Naive thymus-derived CD8-positive, alpha-beta T cell (primary cell): ENCODE measurements at places on chromosomes 7 and 10.

- no peak for DNase-seq
These were observed 307.7 kb downstream of the ADRA2A start for GRCh38 chr10:111384556-111384955.

- DNase-seq = no peak
These were observed 177.2 kb upstream of the RHEB start for GRCh38 chr7:151696721-151697514.

- DNase-seq = no peak
These were observed 571.6 kb upstream of the MGMT start for GRCh38 chr10:128895473-128895872.

GRCh38 chr7:152363798-152364197 is 72.0 kb downstream of the KMT2C start:
- no peak for DNase-seq

GRCh38 chr10:7797582-7797981 is 9.6 kb downstream of the ATP5F1C start:
- no peak for DNase-seq

DNA sequence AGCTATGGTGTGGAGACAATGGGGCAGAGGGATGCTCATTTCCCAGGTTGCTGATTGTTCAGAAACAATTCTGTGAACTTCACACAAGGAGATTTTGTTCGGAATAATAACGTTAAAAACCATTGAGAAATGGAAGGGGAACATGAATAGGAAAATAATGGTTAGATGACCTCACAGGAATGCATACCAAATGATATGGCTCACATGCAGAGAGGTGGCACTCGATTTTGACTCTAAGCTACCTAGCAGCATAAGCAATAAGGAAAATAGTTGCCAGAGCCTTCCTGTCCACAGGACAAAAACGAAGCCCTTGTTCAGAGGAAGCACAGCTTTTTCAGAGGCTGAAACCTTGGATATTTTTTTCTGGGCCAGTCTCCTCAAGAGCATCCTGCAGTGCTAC is 293.1 kb downstream of the ZEB1 start:
- no peak for DNase-seq

DNA sequence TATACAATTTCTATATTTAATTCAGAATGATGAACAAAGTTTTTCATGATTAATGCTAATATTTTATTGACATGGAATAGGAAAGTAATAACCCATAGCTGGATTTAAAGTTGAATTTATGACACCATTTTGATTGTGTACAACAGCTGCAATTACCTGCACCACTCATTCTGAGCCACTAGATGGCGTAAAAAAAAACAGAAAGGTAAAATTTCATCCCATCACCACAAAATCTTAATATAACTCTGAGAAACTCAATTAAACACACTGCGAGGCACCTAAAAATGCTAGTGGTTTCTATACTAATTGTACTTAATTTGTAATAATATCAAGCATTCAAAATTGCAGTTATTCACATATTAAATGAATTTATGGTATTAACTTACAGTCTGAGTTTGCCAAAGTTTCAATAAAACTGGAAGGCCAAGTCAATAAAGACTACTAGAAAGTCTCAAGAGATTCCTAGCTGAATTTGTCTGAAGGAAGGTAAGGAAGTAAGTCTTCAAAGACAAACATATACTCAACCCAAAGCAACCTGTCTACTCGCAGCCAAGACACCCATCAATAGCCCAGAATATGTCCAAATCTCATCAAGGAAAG is 182.5 kb downstream of the SKAP2 start:
- DNase-seq = peak; percentile 22

- no peak for DNase-seq
These were observed 49.4 kb upstream of the LRRN3 start for GRCh38 chr7:111041577-111041976.

DNA sequence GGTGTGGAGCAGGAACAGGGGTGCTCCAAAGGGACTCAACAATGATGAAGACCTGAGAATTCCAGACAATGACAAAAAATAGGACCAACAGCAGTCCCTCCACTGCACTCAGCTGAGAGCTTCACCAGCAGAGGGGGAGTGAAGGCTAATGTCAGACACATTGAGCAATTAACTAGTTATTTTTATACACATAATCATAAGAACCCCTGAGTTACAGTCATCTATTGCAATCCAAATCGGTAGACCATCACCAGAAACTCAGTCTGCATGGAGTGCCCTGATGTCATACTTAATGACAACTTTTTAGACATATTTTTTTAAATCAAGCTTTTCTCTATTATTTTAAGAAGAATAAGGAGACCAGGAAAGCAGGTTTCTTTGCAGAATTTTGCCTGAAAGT is 30.6 kb upstream of the IKZF1 start:
- no peak for DNase-seq

DNA sequence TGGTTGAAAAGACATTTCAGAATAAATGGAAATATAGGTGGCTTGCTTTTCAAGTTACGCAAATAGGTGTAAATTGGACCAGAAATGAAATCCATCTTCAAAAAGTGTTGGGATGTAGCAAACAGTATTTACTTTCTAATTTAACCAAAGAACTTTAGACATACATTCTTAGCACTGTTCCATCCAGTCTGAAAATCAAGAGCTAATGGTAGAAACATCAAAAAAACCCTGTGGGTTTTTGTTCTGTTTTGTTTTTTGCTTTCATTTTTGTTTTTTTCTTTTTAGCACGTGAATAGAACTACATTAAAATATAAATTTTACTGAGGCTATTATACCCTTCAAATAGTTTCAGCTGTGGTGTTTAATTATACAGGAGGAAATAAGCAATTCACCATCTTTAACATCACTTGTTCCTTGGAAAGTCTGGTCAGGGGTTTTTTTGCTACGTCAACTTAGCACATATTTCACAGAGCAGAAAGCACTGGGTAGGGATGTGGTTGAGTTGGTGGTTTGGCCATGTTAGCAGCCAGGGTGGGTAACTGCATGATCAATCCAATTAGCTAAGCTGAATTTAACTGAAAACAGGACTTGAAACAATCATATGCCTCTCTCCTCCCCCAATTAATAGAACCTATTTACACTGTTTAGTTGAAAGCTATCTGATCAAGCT is 275.4 kb upstream of the PFKP start:
- DNase-seq = no peak

DNA sequence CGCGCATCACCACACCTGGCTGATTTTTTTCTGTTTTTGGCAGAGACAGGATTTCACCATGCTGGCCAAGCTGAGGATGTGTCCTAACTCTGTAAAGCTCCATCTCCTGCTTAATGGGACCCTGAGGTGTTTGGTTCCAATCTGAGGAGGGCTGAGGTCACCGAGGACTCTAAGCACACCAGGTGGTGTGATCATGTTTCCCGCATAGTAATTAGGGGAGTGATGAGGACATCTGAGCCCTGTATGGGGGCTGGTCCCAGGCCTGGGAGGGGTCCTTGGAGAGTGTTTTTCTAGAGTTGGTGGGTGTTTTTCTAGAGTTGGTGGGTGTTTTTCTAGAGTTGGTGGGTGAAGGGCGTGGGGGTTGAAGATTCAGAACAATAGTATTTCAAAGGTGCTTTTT is 3.0 kb upstream of the ABHD11 start:
- DNase-seq = no peak

- DNase-seq = no peak
These were observed 74.2 kb downstream of the JAZF1 start for GRCh38 chr7:28106321-28106829.

DNA sequence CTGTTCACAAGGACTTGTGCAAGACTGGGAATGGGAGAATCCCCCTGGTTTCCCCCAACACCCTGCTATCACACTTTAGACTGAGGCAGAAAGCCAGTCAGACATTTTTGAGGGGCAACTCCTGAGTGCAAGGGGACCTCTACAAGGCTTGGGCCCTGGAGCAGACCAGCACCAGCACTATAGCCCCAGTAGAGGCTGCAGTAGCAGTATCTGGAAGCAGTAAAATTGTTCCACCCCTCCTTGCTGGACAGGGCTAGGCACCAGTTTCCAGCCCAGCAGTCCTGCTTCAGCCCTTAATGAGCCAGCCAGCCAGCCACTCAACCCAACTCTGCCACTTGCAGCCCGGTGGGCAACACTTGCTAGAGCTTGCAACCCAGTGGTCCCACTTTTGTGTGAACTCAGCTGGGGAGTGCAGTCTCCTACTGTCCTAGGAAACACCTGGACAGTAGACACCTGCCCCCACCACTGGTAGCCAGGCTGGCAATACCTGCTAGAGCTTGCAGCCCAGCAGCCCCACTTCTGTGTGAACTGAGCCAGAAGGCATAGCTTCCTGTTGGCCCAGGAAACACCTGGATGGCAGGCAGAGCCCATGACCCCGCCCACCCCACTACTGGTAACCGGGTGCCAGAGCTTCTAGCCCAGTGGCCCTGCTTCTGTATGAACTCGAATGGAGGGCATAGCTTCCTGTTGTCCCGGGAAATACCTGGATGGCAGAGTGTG is 65.0 kb downstream of the FBXL13 start:
- DNase-seq = peak; percentile 62

- no peak for DNase-seq
These were observed 772 bp downstream of the PRDX3 start for GRCh38 chr10:119177708-119178371.

DNA sequence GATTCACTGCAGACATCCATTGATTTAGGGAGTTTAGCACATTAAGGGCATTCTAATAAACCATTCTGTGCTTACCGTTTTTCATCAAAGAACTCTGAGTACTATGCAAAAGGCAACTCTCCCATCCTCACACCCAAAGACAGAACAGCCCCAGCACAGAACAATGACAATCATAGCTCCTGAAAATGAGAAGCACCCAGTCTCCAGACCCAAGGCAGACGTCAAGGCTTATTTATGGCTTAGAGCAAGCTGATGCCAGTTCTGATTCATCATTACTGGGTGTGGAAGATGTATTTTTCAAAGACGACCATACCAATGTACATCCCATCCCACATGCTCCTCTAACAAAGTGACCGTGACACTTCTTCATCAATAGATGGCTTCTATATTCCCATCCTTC is 67.6 kb downstream of the OSBPL3 start:
- no peak for DNase-seq
